ENCODE measurements at places on chromosomes 1 and 21.

DNA sequence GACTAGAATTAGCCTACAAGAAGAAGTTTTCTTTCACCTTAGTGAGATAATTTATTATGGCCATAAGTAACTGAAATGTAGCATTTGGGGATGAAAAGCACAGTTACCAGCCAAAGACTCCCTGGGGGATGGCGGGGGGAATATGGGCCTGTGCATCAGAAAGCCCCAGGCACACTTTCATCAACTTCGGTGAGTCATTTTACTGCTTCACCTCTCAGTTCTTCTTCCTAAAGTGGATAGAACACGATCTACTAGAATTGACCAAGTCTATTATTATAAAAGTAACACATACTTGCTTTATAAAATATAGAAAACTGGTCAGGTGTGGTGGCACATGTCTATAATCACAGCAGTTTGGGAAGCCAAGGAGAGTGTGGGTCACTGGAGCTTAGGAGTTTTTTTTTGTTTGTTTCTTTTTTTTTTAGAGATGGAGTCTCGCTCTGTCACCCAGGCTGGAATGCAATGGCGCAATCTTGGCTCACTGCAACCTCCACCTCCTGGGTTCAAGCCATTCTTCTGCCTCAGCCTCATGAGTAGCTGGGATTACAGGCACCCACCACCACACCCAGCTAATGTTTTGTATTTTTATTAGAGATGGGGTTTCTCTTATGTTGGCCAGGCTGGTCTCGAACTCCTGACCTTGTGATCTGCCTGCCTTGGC is 141.8 kb downstream of the ZZZ3 start:
- no peak for DNase-seq

- no peak for DNase-seq
These were observed 405.8 kb downstream of the DUSP10 start for GRCh38 chr1:221336126-221336525.

DNA sequence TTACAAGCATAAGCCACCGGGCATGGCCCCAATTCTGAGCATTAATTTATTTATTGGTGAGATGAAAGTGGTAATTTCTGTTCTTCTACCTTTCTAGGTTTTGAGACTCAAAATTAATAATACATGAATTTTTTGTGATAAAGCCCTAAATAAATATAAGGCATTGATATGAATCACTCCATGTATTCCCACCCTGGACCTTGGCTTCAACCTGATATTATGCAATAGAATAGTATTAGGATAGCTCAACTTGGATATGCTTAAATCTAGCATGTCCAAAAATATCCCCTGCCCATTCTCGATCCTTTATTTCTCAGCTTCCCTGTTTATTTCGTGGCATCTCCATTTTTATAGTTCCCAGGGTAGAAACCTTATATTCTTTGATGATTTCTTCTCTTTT is 2.5 kb downstream of the AGL start:
- DNase-seq = no peak

GRCh38 chr1:210027994-210028393 is 90.0 kb downstream of the SYT14 start:
- no peak for DNase-seq

GRCh38 chr1:154860156-154860870 is 9.8 kb downstream of the KCNN3 start:
- no peak for DNase-seq

DNA sequence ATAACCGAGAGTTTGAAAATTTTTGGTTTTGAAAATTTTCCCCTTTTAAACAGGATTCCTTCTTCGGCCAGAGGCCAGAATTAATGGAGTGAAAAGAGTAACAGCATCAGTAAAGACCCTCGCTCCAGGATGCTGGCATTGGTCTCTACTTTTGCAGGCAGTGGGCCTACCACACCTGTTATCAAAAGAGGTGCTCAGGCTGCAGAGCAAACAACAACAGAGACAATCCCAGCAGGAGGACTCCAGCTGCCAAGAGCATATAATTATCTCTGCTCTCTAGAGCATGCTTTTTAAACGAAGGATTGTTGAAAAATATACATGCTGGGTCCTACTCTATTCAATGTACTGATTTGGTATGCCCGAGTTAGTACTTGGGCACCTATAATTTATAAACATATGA is 1048.5 kb downstream of the PLA2G4A start:
- DNase-seq = peak; percentile 97

DNA sequence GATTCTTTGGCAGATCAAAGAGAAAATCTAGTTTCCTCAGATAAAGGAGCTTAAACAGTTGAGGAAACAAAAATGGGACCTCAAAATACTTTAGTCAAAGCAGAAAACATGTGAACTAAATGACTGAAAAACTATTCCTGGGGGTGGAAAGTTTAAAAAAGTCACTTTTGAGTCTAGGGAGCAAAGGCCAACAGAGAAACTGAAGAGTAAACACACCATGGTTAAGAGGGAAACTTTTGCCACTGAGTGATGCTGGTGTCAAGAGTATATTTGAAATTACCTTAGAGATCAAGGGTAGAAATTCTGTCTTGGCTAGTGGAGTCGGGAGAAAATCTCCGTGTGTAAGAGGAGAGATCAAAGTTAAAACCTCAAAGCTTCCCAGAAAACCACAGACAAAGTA is 501.2 kb upstream of the ADGRL4 start:
- DNase-seq = no peak

DNA sequence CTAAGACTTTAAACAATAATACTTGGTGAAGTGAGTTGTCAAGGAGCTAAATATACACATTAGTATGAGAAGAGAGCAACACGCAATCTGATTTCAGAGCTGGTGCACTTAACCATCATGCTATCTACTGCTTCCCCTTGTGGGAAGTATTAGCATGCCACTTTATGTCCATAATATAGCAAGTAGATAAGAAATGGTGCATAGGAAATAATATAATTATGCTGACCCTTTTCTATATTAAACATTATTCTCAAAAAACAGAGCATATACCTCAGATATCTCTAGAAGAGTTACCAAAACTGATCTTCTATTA is 63.4 kb downstream of the MAGI3 start:
- DNase-seq = no peak

DNA sequence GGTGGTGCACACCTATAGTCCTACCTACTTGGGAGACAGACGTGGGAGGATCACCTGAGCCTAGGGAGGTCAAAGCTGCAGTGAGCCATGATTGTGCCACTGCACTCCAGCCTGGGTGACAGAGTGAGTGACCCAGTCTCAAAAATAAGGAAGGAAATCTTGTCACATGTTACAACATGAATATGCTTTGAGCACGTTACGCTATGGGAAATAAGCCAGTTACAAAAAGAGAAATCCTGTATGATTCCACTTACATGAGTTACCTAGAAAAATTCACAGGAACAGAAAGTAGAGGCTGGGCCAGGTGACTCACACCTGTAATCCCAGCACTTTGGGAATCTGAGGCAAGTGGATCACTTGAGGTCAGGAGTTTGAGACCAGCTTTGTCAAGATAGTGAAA is 6.7 kb upstream of the PADI6 start:
- DNase-seq = no peak

- no peak for DNase-seq
These were observed 26.7 kb downstream of the ASTN1 start for GRCh38 chr1:177137814-177138213.

- no peak for DNase-seq
These were observed 28.4 kb downstream of the WDR4 start for GRCh38 chr21:42850866-42851391.

- DNase-seq = no peak
These were observed 18.9 kb downstream of the DBT start for GRCh38 chr1:100230765-100231164.

GRCh38 chr1:161440312-161440894 is 64.9 kb upstream of the FCGR2A start:
- no peak for DNase-seq

- DNase-seq = no peak
These were observed 19.1 kb upstream of the SPAG17 start for GRCh38 chr1:118204105-118204504.

DNA sequence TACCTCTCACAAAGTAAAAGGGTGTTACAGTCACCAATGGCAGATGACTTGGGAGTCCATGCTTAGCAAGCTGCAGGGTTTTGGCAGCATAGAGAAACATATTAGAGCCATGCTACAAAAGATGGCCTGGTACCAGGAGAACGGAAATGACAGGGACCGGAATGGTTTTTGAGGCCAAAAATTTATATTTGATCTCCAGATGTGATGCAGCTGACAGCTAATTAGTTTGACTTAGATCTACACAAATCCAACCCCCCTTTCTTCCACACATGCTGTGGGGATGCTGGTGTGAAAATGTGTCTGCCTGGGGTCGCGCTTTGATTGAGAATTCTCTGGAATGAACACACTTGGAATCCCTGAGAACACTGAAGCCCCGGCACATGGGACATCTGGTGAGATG is 26.5 kb downstream of the SYF2 start:
- DNase-seq = no peak

Data from COR-L47 (cell line).